Stimulated activated CD4-positive, alpha-beta T cell treated with anti-CD3 and anti-CD28 coated beads, TNF-alpha, amount 100 ng/mL, for 1 hour (primary cell): ENCODE measurements at places on chromosomes 4 and X.
A peak's percentile ranks its signal among the peaks of the same experiment; 100 is the strongest.

- no peak for DNase-seq
These were observed 153.0 kb downstream of the DCTD start for GRCh38 chr4:182764137-182764536.

GRCh38 chrX:41145920-41146608 is 60.8 kb downstream of the USP9X start:
- DNase-seq = no peak

GRCh38 chr4:10747186-10747585 is 62.6 kb upstream of the CLNK start:
- no peak for DNase-seq

GRCh38 chr4:148255344-148255720 is 186.9 kb downstream of the NR3C2 start:
- no peak for DNase-seq

DNA sequence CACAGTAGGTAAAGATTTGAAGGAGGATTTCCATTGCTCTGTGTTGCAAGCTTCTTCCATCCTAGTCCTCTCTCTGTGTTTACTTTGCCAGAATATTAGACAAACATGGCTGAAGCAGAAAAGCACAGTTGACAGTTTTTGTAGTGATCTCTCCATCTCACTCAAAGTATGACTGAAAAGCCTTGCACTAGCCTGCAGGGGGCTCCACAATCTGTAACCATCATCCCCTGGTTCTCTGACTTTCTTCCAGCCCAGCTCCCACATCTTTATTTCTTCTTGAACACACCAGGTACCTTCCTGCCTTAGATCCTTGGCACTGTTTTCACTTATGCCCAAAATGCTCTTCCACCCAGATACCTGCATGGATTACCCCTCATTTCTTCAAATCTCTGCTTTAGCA is 34.1 kb upstream of the HHIP start:
- DNase-seq = no peak

DNA sequence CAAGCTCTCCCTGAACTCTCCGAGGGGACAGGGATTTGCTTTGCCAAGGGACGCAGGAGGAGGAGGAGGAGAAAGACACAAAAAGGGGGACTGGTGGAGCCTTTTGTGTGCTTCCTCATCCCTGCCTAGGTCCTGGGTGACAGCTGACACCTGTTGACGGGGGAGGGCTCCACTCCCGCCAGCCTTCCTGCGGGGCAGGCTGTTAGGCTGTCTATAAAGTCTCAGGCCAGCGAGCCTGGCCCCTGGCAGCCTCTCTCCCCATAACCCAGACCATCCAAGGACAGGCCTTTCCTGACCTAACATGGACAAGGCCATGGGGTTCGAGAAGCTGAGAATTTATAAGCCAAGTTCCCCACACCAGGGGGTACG is 832 bp upstream of the EVC2 start:
- no peak for DNase-seq

- DNase-seq = peak; percentile 21
These were observed 828 bp downstream of the MCUB start for GRCh38 chr4:109560687-109561461.

GRCh38 chrX:17706676-17707075 is 30.6 kb upstream of the SCML1 start:
- DNase-seq = no peak

DNA sequence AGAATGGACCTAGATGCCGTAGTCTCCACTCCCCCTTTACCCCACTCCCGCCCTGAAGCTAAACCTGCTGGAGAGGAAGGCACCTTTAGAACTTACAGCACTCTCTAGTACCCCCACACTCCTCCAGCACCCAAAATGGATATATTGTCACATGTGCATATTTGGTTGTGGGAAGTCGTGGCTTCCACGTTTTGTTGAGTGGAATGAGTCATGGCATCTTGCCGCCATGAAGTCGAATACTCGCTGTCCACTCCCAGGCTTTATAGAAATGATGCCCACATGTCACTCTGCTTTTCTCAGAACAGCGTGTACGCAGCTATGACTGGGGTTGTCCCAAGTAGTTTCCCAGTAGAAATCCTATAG is 545 bp downstream of the ABCE1 start:
- DNase-seq = peak; percentile 10

DNA sequence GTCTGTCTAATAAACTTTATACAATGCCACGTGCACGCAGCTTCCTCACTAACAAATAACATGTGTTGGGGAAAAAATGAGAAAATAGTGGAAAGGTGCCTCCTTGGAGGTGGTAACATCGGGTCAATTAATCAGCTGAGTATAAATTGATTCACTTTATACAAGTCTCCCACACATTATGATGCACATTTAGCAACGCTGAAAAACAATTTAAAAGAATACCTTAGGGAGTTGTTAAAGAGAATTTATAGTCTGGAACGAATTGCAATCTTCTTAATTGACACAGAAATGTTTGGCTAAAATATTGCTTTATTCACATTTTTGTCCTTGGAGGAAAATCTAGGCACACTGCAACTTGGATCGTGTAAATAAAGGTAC is 84.2 kb downstream of the HPRT1 start:
- no peak for DNase-seq

GRCh38 chrX:3520458-3520857 is 174.0 kb upstream of the MXRA5 start:
- DNase-seq = no peak

DNA sequence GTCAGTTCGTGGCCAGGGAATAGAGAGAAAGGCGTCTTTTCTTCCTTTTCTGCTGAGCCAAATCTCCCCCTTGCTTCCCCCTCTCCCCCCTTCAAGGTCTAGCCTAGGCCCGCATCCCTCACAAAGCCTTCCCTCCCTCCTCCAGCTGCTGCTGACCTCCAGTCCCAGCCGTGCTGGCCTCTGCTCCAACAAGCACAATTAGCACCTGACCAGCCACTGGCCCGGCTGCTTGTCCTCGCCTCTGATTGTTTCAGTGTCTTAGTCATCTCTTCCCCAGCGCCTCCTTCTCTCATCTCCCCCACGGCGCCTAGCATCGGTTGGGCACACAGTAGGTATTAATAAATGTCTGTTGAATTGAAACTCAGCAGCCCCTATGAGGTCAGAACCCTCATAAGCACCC is 4.2 kb downstream of the ELF4 start:
- no peak for DNase-seq

- no peak for DNase-seq
These were observed 139.2 kb downstream of the NSUN7 start for GRCh38 chr4:40888933-40889332.

GRCh38 chr4:137700072-137700471 is 167.8 kb upstream of the PCDH18 start:
- DNase-seq = no peak

- DNase-seq = no peak
These were observed 743.8 kb upstream of the INTU start for GRCh38 chr4:126888968-126889367.

DNA sequence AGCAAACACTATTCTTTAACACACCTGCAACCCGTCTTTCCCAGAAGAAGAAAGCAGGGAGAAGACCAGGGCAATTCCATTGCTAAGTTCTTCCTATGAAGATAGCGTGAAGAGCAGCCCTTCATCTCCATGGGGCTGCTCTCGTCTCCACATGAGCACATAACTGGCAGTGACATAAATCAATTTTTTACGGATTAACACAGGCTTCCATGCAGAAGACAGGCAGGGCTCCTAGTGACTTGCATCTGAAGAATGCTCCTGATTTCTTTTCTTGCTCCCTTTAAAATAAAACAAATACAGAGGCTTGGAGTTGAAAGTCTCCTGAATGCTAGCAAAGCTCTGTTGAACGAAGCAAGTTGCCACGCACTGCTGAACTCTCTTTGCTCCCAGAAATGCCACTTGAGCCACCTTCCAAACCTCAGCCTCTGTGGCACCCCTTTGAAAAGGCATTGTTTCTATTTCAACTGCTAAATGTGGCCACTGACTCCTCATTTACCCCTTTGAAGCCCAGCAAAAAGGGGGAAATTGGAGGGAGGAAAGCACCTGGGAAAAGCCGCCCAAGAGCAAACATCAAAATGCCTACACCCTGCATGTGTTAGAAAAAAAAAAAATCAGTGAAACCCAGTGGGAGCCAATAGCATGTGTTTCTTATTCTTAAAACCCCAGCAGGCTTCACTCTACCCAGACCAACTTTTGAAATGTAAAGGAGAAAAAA is 383.7 kb downstream of the IDS start:
- no peak for DNase-seq

DNA sequence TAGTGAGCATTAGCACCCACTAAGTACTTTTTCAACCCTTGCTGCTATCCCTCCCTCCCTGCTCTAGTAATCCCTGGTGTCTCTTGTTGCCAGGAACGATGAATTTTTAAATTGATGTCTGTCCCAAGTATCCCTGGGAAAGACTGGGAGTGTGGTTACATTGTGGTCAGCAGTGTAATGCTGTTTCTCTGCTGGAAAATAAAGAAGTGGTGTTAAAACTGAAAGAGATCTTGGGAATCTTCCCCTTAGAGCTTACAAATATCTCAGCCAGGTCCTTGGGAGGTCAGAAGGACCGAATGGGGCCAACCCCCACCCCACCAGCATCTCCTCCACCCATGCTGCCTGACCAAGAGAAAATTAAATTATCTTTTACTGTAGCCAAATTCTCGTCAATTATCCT is 174.5 kb upstream of the MXRA5 start:
- DNase-seq = no peak

GRCh38 chr4:104896660-104897645 is 249.7 kb upstream of the TET2 start:
- no peak for DNase-seq
